Smooth muscle cell of the brain vasculature (primary cell): ENCODE measurements at places on chromosomes 6 and 20.
A peak's percentile ranks its signal among the peaks of the same experiment; 100 is the strongest.

- peak; percentile 24 for DNase-seq
Measured at GRCh38 chr20:3753098-3753497, 14.5 kb downstream of the ADISSP start.

DNA sequence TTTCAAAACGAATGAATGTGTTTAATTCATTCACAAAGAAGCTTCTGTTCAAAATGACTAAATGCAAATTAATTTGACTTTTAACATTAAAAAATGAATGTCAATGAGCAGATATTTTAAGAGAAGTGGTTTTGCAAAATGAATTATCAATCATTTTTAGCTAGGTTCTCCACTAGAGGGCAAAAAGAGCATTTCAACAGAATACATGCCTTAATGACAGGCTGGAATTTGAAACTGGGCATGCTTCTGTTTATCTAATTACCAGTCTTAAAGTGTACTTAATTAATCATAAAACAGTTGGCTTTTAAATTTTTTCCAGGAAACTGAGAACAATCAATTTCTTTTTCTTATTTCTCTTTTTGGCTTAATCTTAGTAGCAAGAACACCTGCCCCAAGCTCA is 63.8 kb upstream of the TINAG start:
- no peak for DNase-seq

- no peak for DNase-seq
Measured at GRCh38 chr6:44498436-44498835, 110.9 kb downstream of the CDC5L start.

DNA sequence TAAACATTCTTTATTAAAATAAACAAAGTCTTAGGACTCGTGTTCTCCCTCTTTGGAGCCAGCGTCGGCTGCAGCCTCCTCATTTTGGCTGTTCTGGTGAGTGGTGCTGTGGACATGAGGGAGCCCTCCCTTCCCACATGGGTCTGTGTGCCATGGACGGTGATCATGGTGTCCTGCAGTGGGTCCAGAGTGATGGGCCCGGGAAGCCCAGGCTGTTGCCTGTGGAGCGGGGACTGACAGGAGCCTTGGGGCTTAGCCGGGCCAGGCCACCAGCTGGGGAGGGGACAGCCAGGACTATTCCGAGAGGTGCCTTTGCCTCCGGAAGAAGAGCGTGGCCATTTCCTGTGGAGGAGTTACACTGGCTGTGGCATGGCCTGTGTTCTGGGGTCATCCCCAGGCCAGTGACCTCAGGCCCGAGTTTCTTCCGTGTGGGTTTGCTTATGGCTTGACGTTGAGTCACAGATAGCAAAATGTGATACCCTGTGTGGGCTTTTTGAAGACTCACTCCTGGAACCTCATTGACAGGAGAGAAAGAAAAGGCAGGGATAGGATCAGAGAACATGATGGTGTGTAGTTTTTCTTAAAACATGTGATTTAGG is 153.4 kb downstream of the DTNBP1 start:
- DNase-seq = no peak

DNA sequence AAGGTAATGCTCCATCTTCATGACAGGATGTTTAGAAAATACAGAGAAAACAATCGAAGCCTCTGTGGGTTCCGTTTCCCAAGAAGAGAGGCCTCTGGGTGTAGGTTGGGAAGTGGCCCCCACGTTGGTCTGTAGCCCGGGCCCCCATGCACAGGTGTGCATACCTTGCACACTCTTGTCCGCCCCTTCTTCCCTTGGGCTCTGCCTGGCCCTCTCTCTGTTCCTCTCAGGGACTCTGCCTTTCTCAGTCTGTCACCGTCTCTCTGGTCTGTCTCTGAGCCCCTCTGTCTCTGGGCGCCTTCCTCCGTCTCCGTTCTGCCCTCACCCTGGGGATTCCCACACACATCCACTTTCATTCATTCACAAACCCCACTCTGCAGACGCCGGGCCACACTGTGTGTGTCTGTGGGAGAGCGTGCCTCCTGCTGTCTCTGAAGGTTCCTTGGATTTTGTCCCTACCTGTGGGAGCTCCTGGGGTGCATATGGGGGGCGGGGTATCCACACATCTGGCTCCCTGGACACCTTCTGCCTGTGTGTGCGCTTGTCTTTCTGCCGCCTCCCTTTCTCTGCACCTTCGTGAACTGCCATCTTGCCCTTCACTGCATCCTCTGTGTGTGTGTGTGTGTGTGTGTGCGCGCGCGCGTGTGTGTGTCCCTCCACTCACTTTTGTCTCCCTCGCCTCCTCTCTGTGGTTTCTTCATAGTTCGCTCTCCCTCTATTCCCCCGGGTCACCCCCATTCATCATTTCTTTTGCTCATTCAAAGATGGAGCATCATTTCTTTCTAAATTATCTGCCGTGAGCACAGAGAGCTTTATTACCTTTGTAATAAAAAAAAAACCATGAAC is 75.3 kb downstream of the SRC start:
- no peak for DNase-seq

DNA sequence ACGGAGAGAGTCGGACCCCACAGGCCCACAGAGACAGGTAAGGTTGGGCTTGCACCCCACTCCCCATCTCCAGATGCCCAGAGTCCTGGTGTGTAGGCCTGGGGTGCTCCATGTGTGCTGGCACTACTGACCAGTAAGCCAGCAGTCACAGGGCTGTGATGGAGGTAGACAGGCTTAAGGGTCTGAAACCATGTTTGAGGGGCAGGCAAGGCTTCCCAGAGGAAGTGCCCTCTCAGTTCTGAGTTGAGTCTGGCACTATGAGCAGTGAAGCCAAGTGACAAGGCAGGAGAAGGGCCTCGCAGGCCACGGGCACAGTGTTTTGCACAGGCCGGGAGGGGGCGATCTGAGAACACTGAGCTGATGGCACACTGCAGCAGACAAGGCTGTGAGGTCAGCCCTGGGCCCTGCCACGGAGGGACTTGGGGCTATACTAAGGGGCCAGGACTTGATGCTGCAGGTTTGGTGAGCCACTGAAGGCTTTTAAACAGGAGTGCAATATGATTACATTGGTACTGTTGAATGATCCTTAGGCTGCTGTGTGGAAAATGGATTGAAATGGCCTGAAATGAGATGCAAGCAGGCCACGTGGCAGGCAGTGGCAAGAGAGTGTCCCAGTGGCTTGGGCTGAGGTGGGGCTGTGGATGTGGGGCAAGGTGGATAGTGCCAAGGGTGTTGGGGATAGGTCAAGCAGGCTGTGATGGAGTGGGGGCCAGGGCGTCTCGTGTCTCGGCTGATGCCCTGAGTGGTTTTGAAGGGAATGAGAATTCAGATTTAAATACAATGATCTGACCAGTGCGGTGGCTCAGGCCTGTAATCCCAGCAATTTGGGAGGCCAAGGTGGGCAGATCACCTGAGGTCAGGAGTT is 20.3 kb downstream of the TTBK1 start:
- DNase-seq = no peak

DNA sequence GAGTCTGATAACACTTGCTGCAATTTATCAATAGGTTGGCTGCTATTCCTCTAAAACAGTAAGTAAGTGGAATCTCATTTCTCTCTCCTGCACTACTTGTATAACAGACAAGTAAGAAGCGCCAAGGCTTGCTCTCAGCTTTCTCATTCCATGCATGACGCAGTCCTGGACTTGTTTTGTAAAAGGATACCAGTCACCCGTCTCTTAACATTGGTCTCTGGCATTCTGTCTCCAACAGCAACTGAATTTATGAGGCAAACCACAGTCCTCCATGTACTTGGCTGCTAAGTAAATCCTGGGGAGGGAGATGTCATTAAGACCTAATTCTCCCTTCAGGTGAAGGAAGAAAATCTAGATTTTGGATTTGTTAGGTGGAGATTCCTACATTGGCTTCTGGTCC is 115.4 kb downstream of the OPN5 start:
- DNase-seq = no peak

GRCh38 chr20:18718129-18718528 is 95.5 kb upstream of the SCP2D1 start:
- no peak for DNase-seq

DNA sequence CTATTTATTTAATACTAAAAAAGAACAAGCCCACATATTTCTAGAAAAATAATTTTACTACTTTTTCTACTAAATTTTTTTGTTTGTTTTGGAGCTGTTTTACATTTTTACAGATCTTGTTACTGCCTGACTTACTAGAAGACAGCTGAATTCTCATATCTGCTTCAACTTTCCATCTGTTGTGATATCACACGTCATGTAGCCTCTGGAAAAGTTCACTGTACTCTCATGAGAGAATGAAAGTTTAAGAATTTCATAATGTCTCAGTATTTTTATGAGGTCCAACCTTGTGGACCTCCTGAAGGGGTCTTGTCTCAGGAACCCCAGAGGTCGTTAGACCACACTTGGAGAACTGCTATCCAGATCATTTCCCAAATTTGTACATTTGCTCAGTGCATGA is 81.7 kb upstream of the MTHFD1L start:
- DNase-seq = no peak

DNA sequence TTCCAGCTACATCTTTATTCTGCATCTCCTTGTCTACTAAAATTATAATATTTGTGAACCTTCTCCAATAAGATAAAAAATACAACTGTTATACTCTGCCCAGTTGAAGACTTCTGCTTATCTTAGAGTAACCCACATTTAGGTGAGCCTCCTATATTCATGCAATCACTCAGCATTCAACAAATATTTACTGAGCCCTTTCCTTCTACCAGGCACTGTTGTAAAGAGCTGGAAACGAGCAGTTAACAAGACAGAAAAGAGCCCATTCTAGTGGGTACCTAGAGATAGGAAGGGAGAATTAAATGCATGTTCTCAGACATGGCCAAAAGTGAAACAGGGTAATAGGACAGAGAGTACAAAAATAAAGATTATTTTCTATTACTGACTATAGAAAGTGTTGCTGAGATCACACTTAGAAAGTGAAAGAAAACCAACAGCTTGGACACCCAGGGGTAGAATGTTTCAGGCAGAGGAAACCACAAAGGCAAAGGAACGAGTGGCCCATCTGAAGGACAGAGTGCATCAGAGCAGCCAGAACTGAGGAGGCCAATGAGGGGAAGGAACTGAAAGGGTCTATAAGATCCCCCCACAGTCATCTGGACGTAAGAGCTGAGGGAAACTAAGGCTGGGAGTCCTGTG is 50.8 kb upstream of the SMLR1 start:
- DNase-seq = no peak

DNA sequence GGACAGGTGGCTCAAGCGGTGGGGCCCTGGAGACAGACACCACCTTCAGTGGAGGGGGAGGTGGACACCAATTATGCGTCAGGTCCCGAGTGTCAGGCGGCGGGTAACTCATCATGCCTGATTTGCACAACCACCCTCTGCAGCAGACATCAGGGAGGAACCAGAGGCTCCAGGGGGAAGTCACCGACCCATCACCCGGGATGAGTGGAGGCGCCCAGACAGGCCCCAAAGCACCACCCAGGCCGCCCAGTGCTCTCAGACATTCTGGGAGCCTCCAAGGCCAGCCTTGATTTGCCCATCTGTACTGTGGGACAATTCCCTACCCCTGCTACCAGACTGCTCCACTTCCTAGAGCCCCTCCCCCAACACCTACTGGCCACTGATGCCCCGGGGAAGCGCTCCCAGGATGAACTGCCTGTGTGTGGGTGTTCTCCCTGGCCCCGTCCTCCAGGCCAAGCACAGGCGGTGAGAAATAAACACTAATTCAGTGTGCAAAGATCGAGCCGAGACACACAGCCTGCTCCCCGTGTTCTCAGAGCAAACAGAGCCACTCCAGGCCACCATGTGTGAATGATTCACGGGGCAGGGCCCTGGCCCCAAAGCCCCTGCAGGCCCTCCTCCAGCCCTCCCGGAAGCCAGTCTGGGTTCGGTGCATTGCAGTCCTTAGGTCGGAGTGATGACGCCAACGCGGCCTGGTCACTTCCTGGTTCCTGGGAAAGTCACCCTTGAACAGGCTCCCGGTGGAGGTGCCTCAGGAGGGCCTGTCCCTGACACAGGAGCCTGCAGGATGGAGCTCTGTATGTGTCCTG is 107.2 kb downstream of the ASXL1 start:
- DNase-seq = peak; percentile 70

- DNase-seq = no peak
Measured at GRCh38 chr6:33433544-33434191, 13.8 kb downstream of the SYNGAP1 start.

GRCh38 chr20:53074811-53075314 is 102.7 kb downstream of the TSHZ2 start:
- DNase-seq = no peak
